ENCODE measurements at places on chromosomes 2 and 18.

DNA sequence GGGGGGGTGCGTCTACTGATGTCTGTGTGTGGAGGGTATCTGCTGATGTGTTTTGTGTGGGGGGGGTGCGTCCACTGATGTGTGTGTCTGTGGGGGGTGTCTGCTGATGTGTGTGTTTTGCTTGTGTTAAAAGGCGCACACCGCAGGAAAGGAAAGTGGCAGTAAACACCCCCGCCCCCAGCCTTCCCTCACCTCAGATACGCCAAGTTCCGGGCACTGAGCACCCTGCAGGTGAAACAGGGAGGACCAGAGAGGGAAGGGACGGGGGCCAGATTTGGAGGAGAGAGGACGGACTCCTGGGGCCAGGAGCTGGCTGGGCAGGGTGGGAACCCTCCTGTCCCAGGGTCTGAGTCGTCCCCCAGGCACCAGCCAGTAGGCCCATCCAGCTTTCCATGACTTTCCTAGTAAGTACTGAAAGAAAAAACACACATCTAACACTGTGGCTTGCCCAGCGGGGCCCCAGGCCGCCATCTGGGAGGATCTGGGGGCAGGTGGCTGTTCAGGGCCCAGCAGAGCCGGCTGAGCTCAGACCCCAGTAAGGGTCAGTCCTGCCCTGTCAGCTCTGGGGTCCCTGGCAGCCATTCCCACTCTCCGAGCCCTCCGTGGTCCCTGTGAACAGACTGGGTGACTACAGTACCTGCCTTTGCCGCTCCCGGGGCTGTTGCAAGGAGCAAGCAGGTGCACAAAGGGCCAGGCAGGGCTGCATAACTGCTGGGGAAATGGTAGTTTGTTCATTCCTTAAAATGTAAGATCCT, 126.9 kb downstream of the NFATC1 start:
- DNase-seq = peak; percentile 46

GRCh38 chr18:11862468-11863137, 11.4 kb downstream of the CHMP1B start:
- DNase-seq = no peak

GRCh38 chr2:233813236-233814055, 35.3 kb downstream of the MROH2A start:
- no peak for DNase-seq

DNA sequence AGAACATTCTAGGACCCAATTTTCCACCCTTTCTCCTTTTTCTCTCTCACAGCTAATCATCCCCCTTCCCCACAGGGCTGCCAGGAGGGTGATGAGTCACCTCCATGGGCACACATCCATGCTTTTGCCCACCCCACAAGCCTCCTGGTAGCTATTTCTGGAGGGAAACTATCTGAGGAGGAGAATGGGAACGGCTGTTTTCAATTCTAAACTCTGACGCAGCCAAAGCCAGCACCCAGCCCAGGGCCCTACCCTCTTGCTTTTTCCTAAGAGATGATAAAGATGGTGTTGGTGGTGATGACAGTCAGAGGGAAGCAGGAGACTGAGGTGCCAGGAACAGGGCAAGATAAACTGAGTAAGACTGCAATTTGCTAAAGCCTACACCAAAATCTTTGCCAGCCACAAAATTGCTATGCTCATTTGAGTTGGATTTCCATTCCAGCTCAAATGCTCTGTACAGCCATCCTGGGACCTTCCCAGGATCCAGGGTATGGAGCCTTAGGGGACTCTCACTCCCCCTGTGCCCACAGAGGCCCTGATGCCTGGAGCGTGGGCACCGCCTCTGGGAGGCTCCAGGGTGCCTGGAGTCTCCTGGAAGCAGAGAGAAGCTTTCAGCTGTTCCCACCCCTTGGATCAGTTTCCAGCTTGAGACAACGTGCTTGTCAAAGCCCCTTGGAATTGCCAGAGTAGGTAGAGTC, 62.0 kb upstream of the FZD7 start:
- DNase-seq = no peak

GRCh38 chr18:46360102-46360699, 256.0 kb downstream of the HAUS1 start:
- no peak for DNase-seq

- DNase-seq = no peak
Measured at GRCh38 chr18:41618147-41618546, 336.9 kb upstream of the PIK3C3 start.

GRCh38 chr18:2924920-2925319, 78.1 kb downstream of the EMILIN2 start:
- no peak for DNase-seq

DNA sequence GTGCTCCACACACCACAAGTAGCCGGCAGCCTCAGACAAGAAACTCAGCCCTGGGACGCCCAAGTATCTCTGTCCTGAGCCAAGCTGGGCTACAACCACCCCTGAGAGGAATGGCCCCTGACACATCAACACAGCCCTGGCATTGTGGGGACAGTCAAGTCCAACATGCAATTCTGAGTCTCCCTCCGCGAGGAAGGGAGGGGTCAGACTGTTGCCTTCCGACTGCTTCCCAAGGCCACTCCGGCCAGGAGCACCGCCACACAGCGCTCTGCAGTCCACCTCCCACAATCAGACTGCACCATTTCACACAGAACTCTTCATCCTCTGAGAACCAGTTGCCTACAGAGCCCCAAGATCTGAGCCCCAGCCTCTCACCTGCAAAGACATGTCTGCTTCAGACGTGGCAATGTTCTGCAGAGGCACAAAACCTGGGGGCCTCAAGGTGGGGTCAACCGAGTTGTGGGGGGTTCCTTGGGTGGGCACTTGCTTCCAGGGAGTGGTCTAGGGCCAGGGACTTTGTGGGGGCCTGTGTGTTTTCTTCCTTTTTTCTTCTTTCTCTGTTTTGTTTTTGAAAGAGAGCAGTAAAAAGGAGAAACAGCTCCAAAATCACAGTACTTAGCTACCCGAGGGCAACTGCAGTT, 76.7 kb upstream of the SALL3 start:
- DNase-seq = no peak

Data from CD4-positive, alpha-beta T cell treated with Interleukin-2 at 100 ng/mL for 4 hours (primary cell).